ENCODE measurements at places on chromosomes 1 and 21.

GRCh38 chr1:105180789-105181188 lies 1431.1 kb downstream of the AMY1C start:
- no peak for DNase-seq

GRCh38 chr1:36516372-36517010 lies 33.8 kb upstream of the CSF3R start:
- peak; percentile 64 for DNase-seq

DNA sequence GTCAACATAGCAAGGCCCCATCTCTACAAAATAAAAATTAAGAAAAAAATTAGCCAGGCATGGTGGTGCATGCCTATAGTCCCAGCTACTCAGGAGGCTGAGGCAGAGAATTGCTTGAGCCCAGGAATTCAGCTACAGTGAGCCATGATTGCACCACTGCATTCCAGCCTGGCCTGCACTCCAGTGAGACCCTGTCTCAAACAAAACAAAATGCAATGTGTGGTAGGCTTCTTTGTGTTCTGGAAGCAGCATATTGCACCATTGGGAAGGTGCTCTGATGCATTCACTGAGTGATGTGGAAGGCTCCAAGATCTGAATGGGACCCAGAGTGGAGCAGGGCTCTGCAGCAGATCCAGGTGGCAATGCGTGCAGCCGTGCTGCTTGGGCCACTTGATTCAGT lies 99.6 kb upstream of the COG2 start:
- no peak for DNase-seq

- DNase-seq, result no peak
These were observed 86.9 kb downstream of the KCNJ15 start for GRCh38 chr21:38343691-38344090.

GRCh38 chr1:116078699-116079223 lies 32.4 kb upstream of the MAB21L3 start:
- DNase-seq, result no peak

DNA sequence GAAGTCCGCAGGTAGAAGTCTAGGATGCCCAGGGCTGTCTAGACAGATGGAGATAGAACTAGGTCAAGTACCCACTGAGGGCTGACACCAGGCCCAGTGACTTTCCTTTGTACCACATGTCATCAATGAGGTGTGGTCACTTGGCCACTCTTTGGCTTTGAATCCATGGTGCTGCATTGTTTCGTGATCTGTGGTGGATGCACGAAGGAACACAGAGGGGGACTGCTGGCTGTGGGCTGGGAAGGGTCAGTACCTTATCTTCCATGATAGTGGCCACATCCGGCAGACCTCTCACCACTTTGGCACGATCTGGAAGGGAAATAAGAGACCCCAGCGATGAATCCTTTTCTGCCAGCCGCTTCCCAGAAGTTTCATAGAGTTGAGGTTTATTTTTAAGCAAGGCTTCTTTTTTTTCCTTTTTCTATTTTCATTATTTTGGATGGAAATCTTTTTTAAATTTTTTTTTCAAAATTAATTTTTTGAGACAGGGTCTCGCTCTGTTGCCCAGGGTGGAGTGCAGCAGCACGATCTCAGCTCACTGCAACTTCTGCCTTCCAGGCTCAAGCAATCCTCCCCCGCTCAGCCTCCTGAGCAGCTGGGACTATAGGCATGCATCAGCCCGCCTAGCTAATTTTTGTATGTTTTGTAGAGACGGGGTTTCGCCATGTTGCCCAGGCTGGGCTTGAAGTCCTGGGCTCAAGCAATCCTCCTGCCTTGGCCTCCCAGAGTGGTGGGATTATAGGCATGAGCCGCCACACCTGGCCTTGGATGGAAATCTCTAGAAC lies 53.1 kb downstream of the MYOM3 start:
- DNase-seq, result no peak
